CD4-positive, alpha-beta T cell treated with Interferon gamma for 1 hour (primary cell): ENCODE measurements at places on chromosomes 4 and X.

GRCh38 chr4:78213218-78213617, 156.1 kb downstream of the FRAS1 start:
- DNase-seq = no peak

GRCh38 chrX:66012094-66012534, 27.8 kb downstream of the VSIG4 start:
- peak; percentile 27 for DNase-seq

DNA sequence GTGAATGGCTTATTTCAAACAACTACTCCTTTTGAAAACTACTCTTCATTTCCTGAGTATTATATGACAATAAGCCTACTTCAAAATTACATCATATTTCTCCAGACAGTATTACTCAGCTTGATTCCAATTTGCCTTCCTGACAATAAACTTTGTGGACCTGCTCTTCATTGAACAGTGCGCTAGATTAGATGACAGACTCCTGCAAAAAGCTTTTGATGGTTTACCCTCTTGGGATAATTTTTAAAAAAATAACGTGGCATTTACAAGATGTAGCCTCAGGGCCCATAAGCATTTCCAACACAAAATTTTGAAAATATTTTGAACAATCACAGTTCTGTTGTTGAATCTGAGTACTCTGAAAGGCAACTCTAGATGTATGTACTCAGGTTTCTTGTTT, 25.9 kb downstream of the MGAT4D start:
- DNase-seq = no peak

DNA sequence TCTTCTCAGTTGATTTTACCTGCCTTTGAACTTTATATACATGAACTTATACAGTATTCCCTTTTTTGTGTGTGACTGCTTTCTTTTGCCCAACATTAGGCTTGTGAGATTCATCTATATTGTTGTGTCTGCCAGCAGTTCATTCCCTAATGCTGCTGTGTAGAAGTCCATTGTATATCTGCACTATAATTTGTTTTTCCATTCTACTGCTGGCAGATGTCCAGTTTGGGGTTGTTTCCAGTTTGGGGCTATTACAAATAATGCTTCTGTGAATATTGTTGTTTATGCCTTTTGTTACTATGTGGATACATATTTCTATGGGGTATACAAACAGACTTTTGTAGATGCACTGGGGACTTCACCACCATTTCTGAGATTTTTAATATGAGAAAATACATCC, 268.4 kb downstream of the DCTD start:
- no peak for DNase-seq

DNA sequence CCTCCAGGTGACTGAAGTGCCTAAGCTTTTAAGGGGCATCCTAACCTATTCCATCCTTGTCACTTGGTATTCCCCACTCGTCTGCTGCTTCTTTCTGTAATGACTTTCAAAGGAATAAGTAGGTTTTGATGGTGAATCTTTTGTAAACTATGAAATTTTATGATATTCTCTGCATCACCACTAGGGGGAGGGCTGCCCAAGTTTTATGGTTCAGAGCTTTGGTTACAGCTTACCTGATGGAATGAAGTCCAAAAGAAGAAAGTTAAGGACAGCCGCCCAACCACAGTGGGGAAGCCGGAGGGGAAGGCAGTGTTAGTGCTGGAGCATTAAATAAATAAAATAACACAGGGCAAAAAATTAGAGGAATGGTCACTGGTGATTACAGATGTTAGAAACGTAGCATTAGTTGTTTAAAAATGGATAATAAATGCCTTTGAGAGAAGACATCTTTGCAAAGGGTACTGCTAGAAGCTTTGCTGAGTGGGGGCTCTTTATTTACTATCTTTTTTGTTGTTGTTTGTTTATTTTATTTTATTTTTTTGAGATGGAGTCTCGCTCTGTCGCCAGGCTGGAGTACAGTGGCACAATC, 204.9 kb downstream of the GBA3 start:
- DNase-seq = no peak

GRCh38 chr4:114999880-115000279, 113.5 kb downstream of the NDST4 start:
- no peak for DNase-seq

DNA sequence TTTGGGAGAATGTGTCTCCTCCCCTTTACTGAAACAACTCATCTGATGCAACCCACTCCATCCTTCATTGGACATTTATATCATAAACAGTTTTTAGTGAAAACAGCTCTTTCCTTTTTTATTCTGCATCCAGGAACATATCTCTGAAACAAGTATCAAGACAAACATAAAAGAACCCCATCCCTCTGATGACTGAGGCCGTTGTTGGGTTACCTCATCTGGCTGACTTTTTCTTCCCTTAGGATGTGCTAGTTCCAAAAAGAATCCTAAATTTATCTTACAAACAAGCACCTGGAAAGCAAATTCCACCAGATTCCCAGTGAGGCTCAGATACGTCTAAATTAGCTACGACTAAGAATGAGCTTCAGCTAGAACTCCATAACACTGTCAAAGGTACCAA, 483.7 kb upstream of the INTU start:
- no peak for DNase-seq

DNA sequence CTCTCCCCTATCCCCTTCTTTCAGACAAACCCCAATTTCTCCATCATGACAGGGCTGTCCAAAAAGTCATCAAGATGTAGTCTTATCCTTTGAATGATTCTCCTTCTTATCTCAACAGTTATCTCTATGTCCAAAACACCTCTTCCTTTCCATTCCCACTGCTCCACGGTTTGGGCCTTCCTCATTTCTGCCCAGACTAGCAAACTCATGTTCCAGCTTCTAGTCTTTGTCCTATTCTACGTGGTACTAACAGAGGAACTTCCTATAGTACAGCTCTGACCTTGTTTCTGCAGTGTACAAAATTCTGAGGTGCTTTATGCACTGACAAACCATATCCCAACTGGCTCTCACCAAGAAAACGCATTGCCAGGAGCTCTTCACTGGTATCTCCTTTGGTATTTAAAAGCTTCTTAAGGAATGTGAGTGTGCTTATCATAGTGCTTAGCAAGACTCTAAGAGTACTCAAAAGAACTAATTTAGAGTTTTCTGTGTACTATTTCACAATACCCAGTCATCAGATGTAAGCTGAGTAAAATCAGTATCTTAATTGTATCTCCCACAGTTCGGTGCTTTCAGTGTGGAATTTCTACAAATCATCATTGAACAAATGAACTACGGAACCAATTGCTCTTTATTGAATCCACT, 65.5 kb downstream of the MAML3 start:
- no peak for DNase-seq

GRCh38 chr4:103720661-103721060, 876 bp upstream of the TACR3 start:
- DNase-seq = no peak

GRCh38 chrX:17689971-17690409, 47.3 kb upstream of the SCML1 start:
- no peak for DNase-seq

- DNase-seq = no peak
These were observed 18.0 kb upstream of the PDHA2 start for GRCh38 chr4:95821867-95822266.

DNA sequence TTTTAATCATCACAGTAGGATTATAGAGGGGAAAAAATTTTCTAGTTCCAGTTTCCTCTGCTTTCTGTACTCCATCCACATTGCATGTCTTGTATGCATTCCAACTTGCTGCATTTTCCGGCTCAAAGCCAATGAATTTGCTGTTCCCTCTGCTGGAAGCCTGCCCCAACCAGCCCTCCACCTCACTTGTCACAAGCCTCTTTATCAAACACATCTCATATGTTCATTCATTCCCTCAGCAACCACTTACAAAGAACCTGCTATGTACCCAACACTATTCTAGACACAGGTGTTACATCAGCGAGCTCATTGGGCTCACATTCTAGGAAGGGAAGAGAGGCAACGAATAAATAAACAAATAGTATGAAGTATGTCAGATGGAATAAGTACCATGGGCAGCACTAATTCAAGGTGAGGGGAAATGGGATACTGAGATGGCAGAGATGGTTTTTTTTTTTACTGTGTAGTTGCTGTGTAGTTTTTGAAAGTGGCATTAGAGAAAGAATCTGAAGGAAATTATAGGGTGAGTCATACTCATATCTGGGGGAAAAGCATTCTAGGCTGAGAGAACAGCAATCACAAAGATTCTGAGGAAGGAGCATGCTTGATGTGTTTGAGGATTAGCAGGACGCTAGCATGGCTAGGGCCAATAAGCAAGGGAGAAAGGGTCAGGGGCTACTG, 332.5 kb downstream of the PDGFC start:
- DNase-seq = no peak

- DNase-seq = no peak
These were observed 146.2 kb upstream of the TLL1 start for GRCh38 chr4:165726831-165727230.

GRCh38 chrX:133364865-133365264, 50.4 kb downstream of the GPC4 start:
- no peak for DNase-seq

- peak; percentile 37 for DNase-seq
These were observed 62.3 kb downstream of the FAM193A start for GRCh38 chr4:2598511-2599303.

- no peak for DNase-seq
These were observed 120.5 kb downstream of the MAGEC2 start for GRCh38 chrX:142084611-142085010.

DNA sequence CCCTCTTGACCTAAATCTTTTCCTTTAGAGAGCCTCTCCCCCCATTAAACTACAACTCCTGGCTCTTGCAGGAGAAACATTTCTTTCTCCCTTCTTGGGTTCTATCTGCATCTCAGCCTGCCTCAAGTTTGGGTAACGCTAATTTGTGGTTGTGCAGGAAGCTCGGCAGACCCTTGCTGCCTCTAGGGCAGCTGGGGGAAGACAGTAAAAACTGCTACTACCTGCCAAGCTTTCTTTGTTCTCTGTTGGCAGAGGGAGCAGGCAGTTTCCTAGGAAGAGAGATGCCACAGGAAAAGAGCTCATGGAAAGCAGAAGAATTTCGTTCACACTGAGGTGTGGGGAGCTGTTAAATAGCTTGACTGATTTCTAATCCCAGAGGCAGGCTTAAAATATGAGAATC, 555.6 kb upstream of the IGFBP7 start:
- DNase-seq = no peak

DNA sequence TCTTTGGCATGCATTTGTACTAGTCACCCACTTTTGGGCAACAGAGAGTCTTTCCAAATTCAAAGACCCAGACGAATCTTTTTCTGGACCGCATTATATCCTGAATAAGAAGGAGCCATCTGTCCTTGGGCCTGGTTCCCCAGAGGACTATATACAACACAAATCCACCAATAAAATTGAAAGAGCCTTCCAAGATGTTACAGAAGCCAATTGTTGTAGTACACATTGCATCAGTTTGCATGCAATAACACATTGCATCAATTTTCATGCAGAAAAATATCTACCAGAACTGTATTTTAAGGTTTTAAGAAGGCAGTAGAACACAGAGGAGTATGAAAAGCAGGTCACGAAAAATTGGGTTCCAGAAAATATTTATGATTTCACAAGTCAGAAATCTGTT, 203.2 kb downstream of the HTR2C start:
- no peak for DNase-seq

- no peak for DNase-seq
These were observed 29.1 kb upstream of the PLS3 start for GRCh38 chrX:115531818-115532403.

- DNase-seq = no peak
These were observed 333.3 kb downstream of the BCOR start for GRCh38 chrX:39764441-39764914.

GRCh38 chr4:170128219-170128804, 38.6 kb upstream of the AADAT start:
- no peak for DNase-seq

DNA sequence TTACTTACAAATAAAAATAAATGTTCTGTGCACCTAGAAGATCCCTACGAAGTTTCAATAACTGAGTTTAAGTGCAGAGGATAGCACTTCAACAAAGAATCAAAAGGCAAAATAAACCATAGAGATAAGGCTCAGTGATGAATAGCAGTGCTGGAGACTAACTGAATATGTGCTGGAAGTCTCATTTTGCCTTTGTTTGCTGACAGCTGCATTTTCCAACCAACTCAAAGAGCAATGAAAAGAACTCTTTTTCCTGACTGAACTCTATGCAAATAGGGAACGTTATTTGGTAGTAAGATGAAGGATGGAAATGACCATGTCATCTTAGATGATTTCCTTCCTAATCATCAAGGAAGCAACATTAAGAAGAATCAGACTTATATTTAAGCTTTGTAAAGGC, 32.7 kb upstream of the ADH7 start:
- DNase-seq = no peak

DNA sequence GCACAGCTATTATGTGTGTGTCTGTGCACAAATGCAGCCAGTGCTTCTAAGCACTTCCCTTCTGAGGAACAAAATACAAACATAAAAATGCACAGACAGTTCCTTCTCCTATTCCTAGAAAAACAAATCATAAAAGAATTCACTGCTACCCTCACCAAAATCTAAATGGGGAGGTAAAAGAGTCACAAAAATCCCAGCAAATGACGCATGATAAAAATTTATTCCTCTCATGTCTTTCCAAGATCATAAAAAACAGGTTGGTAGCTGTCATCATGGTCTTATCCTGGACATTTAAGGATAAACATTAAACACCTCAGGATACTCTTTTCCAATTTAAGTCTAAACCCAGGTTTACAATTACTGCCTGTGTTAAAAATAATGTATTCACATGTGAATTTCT, 124.9 kb downstream of the ADAMTS3 start:
- DNase-seq = no peak

- no peak for DNase-seq
These were observed 325.8 kb upstream of the GALNT7 start for GRCh38 chr4:172842779-172843178.

GRCh38 chr4:23959396-23960148, 69.7 kb upstream of the PPARGC1A start:
- DNase-seq = no peak

DNA sequence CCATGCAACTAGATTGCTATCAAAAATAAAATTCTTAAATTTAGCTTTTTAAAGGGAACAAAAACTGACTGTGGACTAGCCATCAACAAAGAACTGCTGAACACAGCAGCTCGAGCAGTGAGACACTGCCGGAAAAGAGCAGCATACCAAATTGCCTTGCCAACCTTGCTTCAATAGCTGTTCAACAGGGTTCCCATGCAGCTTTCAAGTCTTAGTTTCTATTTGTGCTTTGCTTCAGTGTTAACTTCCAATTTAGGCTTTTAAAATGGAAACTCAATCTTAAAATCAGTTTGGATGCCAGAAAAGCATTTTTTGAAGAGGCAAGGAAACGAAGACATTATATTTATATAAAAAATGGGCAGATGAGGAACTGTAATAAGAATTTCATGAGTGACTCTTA, 463.4 kb upstream of the MAGEB18 start:
- DNase-seq = no peak

GRCh38 chrX:38804682-38805431, 3.6 kb downstream of the MID1IP1 start:
- no peak for DNase-seq

- no peak for DNase-seq
These were observed 18.6 kb upstream of the ADRA2C start for GRCh38 chr4:3747581-3747904.

DNA sequence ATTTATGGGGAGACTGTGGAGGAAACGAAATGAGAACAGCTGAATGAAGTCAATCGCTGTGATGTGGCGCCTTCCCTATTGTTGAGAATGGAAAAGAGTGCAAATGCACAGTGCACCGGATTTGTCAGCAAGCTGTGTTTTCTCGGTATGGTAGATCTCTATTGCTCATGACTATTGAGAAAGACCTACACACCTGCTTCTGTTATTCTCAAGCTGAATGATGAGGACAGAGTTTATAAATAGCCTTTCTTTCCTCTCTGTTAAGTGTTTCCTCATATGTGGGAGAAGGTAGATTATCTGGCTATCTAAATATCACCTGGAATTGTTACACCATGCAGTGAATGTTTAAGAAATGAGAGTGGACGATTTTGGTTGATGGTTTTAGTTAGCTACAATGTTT, 650.7 kb downstream of the IL1RAPL1 start:
- DNase-seq = no peak
